ENCODE measurements at places on chromosomes 7 and 10.

GRCh38 chr7:105934572-105935185, 28.4 kb upstream of the CDHR3 start:
- no peak for DNase-seq

- no peak for DNase-seq
Observed at GRCh38 chr7:156198277-156198676, 386.0 kb upstream of the SHH start.

DNA sequence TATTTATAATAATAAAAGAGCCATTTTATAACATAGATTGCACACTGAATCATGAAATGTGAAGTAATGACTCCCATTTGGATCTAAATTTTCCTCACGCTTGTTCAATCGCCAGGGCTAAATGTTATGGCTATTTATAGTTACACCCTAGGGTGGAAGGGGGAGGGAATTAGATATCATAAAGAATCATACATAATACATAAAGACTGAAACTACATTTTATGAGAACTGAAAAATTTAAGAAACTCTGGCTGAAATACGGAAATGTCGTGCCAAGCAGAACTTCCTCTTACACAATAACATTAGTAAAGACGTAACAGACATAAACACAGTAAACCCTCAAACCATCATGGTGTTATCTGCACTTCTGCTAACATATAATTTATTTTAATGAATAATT, 327.5 kb upstream of the PHF14 start:
- DNase-seq: no peak

DNA sequence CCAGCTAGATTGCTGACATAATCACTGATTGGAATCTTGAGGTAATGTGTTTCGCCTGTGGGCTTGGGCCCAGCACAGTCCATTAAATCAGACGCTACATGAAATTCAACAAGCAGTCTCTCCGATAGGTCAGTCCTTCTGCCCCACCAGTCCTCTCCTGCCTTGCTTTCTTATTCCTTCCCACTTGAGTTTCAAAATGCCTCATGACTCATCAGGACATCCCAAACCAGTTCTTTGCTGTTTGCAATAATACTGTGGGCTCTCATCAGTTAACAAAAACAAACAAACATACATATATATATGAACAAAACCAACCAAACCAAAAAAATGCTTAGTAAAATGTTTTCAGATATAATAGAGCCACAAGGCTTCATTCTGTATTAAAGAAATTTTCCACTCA, 599.0 kb downstream of the SORCS1 start:
- no peak for DNase-seq

- no peak for DNase-seq
Observed at GRCh38 chr7:131797841-131798240, 241.4 kb upstream of the PODXL start.

DNA sequence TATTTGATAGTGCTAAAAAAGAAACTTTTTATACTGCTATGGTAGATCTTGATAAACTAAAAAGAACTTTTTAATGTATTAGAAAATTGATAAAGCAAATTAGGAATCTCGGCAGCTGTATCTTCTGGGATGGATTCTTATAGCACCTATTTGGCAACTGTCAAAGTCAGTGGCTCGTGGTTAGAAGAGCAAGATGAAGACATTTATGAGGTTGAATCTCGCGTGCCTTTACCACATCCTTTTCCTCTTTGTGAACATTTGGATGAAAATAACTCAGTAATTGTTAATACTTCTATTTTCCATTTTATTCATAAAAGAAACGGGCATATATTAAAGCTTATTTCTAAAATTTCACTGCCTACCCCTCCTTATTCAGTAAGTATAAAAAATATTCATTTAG, 76.2 kb downstream of the CYP51A1 start:
- DNase-seq: no peak

- DNase-seq: no peak
Observed at GRCh38 chr10:33795529-33795928, 461.1 kb upstream of the NRP1 start.

DNA sequence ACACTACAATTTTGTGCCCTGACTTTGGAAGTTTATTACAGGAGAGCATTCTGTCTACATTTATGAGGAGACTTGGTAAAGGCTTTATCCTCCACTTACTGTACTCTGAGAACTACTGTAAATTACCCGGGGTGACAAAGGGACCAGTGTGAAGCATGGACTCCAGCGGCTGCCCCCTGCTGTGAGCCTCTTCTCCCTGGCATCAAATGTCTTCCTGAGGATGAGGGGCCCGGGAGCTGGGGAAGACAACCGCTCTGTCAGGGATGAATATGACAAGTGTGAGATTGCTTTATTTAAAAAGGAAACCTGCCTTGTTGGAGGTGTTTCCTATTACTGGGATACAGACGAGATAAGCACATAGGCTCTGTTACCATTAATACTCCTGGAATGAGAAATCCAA, 714.8 kb downstream of the CCSER2 start:
- DNase-seq: no peak

All from SJSA1 (cell line).